Choroid plexus epithelial cell (primary cell): ENCODE measurements at places on chromosomes 12 and 14.

DNA sequence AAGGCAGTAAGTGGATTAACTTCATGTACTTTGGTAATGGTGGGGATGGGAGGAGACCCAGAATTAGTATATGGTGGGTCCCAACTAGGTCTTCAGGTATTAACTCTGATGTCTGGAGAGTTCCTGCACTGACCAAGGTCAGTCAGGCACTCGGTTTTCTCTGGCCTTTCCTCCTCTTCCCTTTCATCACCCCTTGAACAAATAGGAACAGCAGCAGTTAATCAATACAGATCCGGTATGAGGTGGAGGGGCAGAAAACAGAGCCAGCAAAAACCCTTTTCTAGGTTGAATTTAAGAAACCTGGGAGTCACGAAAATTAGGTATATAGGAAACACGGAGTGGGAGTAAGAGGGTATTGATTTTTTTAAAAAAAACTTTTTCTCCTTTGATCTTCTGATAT, 4.0 kb downstream of the PFKM start:
- no peak for DNase-seq

DNA sequence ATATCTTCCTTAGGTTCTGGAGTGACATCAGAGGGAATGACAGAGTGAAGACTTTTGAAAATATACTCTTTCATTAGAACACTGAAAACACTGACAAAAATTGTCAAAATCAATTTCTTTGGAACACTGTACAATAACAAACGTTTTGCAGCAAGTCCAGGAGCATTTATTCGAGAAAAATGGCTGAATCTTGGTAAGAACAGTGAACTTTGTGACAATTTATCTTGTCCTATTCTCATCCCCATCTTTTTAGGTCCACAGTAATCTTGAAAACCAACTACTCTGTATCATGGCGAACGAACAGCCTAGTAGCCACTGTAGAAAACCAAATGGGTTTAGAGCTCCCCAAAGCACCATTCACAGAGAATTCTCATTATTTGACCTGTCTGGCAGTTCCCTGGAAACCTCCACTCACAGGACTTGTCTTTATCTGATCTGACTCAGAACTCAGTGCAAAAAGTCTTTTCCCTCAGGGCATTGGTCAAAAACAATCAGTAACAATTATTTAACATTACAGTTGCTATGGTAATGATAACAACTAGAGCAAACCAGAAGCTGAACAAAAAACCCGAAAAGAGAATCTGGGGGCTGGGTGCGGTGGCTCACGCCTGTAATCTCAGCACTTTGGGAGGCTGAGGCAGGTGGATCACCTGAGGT, 20.3 kb upstream of the PPP2R5E start:
- DNase-seq: peak; percentile 53

DNA sequence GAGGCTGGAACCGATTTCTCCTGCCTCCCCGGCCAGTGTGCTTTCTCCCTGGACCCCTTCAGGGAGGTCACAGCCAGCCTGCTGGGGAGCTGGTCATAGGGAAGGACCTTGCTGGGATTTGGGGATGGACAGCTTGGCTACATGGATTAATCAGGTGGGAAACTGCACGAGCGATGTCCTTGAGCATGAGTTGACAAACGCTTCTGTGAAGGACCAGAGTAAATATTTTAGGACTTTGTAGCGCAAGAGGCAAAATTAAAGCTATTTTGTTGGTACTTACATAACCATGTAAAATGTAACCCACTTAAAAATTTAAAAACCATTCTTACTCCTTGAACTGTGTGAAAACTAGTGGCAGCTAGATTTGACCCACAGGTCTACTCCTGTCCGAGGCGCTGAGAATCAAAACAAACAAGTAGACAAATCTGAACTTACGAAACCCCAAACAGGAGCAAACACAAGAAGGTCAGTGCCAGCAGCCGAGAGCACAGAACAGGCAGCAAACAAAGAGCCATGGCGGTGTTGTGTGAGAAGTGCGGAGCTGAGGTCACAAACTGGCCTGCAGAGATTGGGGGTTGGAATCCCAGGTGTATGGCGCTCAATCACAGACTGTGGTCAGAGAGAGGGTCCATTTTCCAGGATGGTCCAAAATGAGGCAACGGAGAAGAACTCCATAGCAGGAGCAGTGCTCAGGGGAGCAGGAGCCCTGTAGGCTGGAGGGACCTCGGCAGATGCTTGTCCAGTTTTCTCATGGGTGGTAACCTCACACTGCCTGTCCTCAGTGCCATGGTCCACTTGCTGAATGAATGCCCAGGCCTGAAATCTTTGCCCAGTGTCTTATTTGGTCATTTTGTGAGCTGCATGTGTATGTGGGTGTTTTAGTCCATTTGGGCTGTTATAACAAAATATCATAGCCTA, 79.2 kb upstream of the CLMN start:
- no peak for DNase-seq

- no peak for DNase-seq
Observed at GRCh38 chr12:121889274-121889624, 659 bp downstream of the PSMD9 start.

- DNase-seq: no peak
Observed at GRCh38 chr12:102439426-102440405, 40.6 kb downstream of the IGF1 start.

DNA sequence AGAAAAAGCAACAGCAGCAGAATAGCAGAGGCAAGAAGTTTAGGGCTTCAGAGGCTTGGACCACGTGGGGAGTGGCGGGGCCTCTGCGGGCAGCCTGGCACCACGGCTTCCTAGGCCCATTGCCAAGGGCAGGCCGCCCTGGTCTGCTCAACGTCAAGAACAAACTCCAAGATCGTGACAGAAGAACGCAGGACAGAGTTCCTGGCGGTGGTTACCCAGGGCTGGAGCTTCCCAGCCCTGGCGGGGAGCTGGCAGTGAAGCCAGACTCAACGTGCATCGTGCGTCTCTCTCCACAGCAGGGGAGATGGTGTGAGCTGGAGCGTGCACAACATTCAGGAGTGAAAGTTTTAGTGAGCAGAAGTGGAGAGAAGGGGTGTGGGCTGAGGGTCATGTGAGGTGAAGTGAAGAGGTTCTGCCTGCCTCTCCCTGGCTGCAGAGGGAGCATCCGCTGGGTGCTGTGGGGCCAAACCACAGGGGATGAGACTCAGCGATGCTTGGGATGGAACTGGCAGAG, 13.9 kb upstream of the CACNA2D4 start:
- DNase-seq: peak; percentile 30

GRCh38 chr14:72186523-72186922, 254.3 kb downstream of the RGS6 start:
- DNase-seq: no peak

- no peak for DNase-seq
Observed at GRCh38 chr12:53612978-53613377, 13.2 kb downstream of the ATF7 start.

- no peak for DNase-seq
Observed at GRCh38 chr12:64670019-64670418, 59.7 kb downstream of the RASSF3 start.

GRCh38 chr12:110778833-110779577, 36.3 kb upstream of the PPP1CC start:
- no peak for DNase-seq

DNA sequence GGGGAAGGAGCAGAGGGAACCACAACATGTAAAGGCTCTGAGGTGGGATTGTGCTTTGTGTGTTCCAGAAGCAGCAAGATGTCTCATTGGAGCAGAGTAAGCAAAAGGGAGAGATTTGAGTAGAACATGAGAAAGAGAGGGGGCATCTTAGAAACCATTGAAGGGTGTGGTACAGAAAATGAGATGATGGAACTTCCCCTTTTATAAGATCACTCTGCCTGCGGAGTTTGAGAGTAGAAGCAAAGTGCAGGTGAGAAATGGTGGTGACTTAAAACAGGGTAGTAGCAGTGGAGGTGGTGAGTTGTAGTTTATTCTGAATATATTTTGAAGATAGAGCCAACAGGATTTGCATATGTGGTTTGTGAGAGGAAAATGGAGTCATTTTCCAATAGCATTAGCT, 56.0 kb downstream of the FBXO34 start:
- DNase-seq: no peak

DNA sequence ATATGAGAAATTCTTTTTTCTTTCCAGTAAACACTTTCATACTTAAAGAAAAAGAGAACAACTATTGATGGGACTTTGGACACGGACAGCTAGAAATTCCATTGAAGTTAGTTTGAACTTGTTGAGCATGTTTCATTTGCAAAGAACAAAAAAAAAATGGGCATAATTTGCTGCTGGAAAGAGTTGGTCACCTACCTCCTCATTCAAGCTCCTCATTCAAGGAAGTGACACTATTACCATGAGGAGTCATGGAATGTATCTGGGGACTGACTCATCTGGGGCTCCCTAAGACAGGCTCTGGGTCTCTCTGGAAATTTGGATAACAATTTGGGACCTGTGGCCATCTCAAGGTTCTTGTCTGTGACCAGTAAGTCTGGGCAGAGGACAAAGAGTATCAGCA, 50.4 kb downstream of the KICS2 start:
- no peak for DNase-seq

DNA sequence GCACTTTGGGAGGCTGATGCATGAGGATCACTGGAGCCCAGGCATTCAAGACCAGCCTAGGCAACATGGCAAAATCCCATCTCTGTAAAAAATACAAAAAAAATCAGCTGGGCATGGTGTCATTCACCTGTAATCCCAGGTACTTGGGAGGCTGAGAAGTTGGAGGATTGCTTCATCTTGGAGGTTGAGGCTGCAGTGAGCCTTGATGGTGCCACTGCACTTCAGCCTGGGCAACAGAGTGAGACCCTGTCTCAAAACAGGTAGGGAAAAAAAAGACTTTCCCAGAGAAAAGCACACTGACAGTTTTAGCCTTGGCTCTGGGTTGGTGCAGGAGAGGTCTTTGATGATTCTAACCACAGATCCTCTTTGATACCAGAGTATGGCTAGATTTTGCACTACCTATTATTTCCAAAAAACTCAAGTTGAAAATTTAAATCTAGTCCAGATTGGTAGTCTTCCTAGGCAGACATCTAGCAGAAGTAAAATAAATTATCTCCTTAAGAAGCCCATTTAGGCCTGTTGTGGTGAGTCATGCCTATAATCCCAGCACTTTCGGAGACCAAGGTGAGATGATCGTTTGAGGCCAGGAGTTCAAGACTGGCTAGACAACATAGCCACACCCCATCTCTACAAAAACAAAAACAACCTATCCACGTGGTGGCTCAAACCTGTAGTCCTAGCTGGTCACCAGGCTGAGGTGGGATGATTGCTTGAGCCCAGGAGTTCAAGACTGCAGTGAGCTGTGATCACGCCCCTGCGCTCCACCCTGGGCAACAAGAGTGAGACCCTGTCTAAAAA, 18.6 kb downstream of the LARP4 start:
- DNase-seq: no peak

- peak; percentile 93 for DNase-seq
Observed at GRCh38 chr12:6430124-6430989, 14.4 kb upstream of the CD27 start.

- no peak for DNase-seq
Observed at GRCh38 chr12:69620921-69621320, 10.2 kb upstream of the LRRC10 start.

DNA sequence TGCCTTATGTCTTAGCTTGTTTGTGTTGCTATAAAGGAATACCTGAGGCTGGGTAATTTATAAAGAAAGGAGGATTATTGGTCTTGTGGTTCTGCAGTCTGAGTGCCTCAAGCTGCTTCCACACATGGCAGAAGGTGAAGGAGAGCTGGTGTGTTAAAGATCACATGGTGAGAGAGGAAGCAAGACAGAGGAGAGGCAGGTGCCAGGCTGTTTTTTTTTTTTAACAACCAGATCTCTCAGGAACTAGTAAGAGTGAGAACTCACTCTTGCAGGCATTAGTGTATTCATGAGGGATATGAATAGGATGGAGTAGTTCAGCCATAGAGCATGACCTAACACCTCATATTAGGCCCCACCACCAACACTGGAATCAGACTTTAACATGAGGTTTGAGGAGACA, 123.4 kb downstream of the CMAS start:
- no peak for DNase-seq

DNA sequence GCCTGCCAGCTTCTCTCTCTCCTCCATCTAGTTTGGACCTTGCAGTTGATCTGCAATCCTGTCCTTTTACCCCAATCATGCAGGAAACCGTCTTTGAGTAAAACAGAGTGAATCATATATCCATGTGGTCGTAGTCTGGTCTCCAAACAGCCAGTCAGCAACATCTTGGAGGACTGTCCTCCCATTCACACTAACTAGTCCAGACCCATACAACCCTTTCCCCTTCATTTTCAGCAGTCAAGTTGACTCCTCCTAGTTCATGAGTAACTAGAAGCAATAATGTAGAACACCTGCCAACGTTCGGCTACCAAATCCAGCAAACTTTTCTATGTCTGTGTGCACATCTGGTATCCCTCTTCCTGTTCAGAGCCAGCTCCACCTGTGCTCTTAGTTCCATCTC, 10.8 kb upstream of the BIN2 start:
- no peak for DNase-seq

DNA sequence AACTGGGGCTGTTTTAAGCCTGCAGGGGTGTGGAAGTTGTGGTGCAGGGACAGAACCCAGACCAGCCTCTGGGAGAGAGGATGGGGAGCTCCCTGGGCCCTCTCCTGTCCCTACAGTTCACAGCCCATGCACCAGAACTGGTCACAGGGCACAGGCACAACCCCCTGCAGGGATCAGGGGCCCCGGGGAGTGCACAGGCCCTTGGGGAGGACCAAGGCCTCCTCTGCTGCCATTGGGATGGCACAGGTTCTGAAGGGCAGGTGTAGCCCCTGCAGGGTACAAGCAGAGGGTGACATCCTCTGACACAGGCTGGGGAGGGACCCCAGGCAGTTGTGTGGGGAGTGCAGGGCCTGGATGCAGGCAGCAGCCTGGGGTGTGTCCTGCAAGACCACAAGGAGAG, 66.4 kb upstream of the SFSWAP start:
- DNase-seq: no peak

DNA sequence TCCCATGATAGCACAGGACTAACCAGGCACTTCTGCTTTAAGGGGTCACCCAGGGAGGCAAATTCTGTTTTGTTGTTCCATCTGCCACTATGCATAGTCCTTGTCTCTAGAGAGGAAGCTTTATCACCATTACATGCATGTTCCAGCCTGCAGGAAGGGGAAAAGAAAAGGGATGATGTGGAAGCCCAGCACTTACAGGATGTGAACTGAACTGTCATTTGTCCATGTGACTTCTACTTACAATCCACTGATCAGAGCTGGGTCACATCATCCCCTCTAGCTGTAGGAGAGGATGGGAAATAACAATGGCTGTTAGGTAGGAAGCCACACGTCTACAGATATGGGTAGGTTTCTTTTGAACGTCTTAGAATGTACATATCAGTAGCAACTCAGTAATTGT, 203.1 kb downstream of the PTPRO start:
- DNase-seq: no peak

GRCh38 chr14:27392153-27392552, 794.3 kb upstream of the NOVA1 start:
- no peak for DNase-seq

DNA sequence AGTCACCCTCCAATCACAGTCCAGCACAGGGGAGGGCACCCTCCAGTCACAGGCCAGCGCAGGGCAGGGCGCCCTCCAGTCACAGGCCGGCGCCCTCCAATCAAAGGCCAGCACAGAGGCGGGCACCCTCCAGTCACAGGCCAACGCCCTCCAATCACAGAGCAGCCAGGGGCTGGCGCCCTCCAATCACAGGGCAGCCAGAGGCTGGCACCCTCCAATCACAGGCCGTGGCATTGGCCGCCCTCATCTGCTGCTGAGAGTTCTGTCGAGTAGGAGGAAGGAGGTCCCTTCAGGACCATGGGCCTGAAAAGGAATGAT, 26.6 kb downstream of the DDX51 start:
- no peak for DNase-seq
